SK-N-SH (cell line): ENCODE measurements at places on chromosomes 3 and 15.

DNA sequence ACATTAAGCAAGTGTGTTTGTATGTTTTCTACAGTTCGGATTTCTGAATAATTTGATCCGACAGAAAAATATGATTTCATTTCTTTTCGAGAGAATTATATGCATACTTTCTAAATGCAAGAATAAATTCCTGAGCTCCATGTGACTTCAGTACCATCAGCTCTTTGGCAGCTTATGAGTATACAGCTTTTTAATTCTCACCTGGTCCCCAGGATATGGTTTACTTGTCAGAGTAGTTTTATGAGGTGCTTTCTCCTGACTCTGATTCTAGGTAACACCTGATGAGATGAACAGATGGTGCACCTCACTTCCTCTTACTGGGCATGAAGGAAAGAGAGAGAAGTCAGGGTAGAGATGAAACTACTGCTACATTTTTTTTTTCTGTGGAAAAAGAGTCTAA lies 3.1 kb downstream of the HGD start:
- DNase-seq: no peak

- no peak for DNase-seq
These were observed 26.6 kb upstream of the LMCD1 start for GRCh38 chr3:8474991-8475390.

GRCh38 chr15:63977119-63977518 lies 69.2 kb downstream of the DAPK2 start:
- DNase-seq: no peak

DNA sequence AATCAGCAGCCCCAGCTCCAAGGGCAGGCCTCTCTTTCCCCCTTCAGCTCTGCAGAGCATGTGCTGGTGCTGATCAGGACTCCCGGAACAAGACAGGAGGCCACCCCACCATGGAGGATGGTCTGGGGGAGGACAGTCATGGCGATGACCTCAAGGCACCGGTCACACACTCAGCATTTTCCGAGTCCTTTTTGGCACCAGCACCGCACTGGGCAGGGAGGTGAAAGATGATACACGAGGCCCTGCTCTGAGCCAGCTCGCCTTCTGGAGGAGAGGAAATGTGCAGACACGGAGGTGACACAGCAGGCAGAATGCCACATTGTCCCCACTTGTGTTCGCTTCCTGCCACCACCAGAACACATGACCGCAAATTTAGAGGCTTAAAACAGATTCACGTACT lies 61.8 kb upstream of the SEC61A1 start:
- no peak for DNase-seq

GRCh38 chr3:25265284-25265683 lies 162.8 kb upstream of the RARB start:
- no peak for DNase-seq

GRCh38 chr15:43880406-43881194 lies 53.8 kb downstream of the WDR76 start:
- DNase-seq: no peak

DNA sequence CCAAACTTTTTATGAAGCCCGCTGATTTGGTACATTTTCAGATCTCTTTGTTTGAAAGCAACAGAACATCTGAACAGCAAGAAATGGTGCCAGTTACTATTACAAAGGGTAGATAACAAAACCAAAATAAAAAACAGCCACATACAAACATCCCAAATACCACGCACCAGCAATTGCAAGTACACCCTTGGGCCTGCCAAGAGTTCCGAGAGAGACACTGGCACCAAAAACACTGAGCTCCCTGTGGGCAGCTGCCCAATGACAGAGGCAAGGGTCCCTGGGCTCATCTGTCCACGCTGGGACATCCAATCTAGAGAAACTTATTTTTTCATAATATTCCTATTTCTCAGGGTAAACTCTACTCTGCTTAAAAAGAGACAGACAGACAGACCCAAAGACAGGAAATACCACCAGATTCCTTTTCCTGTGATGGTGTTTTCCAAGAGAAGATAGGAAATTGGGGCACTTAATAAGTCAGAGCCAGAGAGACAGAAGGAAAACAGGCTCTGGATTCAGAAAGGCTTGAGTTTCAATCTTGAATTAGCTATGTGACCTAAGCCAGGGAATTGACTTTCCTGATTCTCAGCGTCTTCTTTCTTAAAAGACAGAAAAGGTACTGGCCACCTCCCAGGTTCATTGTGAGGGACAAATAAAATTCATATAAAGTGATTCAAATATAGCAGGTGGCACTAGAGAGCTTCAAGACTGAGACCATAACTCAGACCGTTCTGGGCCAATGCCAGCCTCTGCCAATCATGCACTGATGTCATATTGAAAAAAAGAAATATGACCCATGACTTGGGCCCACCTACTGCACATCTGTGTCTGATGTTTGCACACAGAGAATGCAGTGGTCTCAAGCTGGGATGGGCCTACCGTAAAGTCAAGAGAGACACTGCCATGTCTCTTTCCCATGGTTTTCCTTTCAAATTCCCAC lies 61.3 kb downstream of the FOXP1 start:
- DNase-seq: no peak
